Stimulated activated CD4-positive, alpha-beta T cell treated with anti-CD3 and anti-CD28 coated beads, Interleukin-1b, Interleukin-23, amount 100 ng/mL, for 1 hour (primary cell): ENCODE measurements at places on chromosomes 5 and 9.

- DNase-seq = no peak
Measured at GRCh38 chr9:110691002-110691549, 22.5 kb downstream of the MUSK start.

GRCh38 chr5:22842574-22842973 lies 10.6 kb downstream of the CDH12 start:
- no peak for DNase-seq

GRCh38 chr9:136928591-136928990 lies 15.9 kb downstream of the FBXW5 start:
- no peak for DNase-seq

DNA sequence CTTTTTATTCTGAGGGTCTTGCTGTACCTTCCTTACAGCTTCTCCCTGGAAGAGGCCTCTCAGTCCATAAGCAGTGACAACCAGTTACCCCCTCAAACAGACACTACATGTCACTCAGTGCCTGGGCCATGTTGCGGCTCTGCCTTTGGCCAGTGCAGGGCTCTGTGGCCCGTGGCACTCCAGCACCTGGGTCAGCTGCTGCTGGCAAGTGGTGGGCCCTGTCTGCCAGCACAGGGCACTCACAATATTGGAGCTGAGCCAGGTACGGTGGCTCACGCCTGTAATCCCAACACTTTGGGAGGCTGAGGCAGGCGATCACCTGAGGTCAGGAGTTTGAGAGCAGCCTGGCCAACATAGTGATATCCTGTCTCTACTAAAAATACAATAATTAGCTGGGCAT lies 24.2 kb downstream of the DAP start:
- DNase-seq = no peak

- DNase-seq = no peak
Measured at GRCh38 chr5:1094670-1095190, 17.1 kb downstream of the SLC12A7 start.

DNA sequence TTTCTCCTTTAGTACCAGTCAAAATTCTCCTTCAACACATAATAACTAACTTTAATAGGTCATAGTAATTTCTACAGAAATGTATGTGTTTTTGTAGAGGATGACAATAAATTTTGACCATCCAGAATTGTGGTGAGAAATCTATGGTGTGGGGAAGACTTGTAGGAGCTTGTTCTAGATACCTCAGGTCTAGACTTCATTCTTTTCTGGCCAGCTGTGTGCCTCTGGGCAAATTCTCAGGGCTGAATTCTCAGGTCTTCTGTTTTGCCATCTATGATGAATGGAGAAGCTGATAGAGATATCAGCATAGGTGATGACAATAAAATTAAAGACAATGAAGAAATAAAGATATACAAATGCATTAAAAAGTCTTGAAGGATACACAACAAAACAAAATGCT lies 298.6 kb upstream of the MEF2C start:
- DNase-seq = no peak

GRCh38 chr9:5838884-5839571 lies 6.1 kb upstream of the ERMP1 start:
- DNase-seq = no peak
